ENCODE measurements at places on chromosomes 3 and 15. TPM values are rescaled to one million over a fixed set of nuclear protein-coding genes. Genes with fewer than 3 reads are reported as not detected.
A peak's percentile ranks its signal among the peaks of the same experiment; 100 is the strongest.

- peaks cover 10% of the 10 kb centered on the region for H3K4me1 ChIP-seq
- H3K36me3 ChIP-seq, result no peaks in the 10 kb centered on the region
- H3K27me3 ChIP-seq, result peaks cover 17% of the 10 kb centered on the region
- no peak overlapping the region for H3K27ac ChIP-seq
- H3K4me3 ChIP-seq, result no peak overlapping the region
Observed at GRCh38 chr15:88661041-88661700, 22.4 kb downstream of the ISG20 start.

- H3K4me3 ChIP-seq, result peak overlapping the region; percentile 64
- peaks cover 28% of the 10 kb centered on the region for H3K4me1 ChIP-seq
- peaks cover 100% of the 10 kb centered on the region for H3K27me3 ChIP-seq
- no peak for DNase-seq
- no peaks in the 10 kb centered on the region for H3K36me3 ChIP-seq
Observed at GRCh38 chr15:89358435-89358754, 23.8 kb upstream of the POLG start.

- no peaks in the 10 kb centered on the region for H3K27me3 ChIP-seq
- H3K27ac ChIP-seq, result no peak overlapping the region
- H3K4me1 ChIP-seq, result no peaks in the 10 kb centered on the region
- no peaks in the 10 kb centered on the region for H3K36me3 ChIP-seq
- no peak overlapping the region for H3K4me3 ChIP-seq
Observed at GRCh38 chr3:117278424-117279190, 569.0 kb downstream of the TUSC7 start.

The CYP1A1 gene
- 0.41 TPM for total RNA-seq

The GMNC gene
- 2.2 TPM for total RNA-seq

The MYLK gene
- total RNA-seq, result 11.1 TPM

The DISP2 gene
- total RNA-seq, result 3.0 TPM

The APPL1 gene
- 51.4 TPM for total RNA-seq
